Activated CD8-positive, alpha-beta memory T cell treated with anti-CD3 and anti-CD28 coated beads for 48 hours (primary cell): ENCODE measurements at places on chromosomes 12 and 14.

DNA sequence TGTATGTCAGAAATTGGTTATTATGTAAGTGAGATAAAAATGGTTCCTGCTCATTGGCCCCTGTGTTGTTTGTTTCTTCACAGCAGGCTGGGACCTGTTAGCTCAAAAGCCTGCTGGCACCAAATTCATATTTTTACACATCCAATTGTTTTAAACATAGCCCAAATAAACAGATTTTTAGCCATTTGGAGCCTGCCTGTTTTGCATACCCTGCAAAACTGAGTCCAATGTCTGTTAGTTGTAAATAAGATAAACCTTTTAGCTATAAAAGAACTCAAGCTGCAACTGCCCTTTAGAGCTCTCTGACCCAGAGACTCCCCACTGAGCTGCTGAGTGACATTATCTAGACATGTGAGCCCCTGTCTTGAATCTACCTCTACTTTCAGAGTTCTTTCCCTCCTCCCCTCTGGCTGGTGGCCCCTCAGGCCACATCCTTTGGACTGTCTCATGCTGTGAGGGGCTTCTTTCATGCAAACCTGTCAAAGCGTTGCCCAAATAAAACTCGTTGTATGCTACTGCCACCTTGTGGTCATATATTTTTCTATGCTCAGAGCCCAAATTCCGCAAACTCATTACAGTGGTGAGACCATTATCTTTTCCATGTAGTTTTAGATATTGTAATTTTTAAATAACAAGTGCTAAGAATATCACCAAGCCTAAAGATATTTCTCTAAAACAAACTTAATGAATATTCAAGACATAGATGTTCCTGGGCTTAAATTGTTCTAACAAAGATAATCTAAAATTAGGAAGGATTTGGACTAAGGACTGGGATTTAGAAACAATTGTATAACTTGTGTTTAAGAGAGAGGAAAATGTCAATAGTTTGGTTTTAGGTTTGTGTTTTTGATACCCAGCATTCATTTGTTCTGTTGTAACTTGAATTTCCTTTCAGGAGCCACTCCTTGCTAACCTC, 337.9 kb downstream of the AACS start:
- DNase-seq = no peak

- DNase-seq = no peak
Measured at GRCh38 chr14:61360796-61361525, 39.6 kb downstream of the PRKCH start.

DNA sequence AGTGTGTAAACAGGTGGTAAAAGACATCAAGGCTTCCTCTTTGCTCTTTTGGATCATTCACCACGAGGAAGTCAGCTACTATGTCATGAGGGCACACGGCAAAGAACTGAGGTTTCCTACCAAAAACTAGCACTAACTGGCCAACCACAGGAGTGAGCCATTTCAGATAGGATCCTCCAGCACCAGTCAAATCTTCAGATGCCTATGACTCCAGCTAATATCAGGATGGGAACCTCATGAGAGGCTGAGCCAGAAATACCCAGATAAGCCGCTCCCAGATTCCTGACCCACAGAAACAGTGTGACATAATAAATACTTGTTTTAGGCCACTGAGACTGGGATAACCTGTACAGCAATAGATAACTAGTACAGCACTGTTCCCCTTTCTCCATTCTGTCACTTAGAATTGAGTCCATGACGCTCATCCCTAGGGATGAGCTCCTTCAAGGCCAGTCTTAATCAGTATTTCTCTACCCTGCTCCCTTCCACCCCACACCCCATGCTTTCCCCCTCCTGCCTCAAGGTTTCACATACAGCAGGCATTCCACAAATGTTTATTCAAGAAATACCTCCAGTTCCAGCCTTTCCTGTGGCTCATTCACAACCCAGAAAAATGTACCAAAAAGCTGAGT, 68.4 kb downstream of the PPM1H start:
- no peak for DNase-seq

GRCh38 chr14:82385048-82385447, 851.4 kb upstream of the SEL1L start:
- DNase-seq = no peak

- DNase-seq = no peak
Measured at GRCh38 chr12:72330301-72330700, 58.1 kb downstream of the TRHDE start.

- peak; percentile 75 for DNase-seq
Measured at GRCh38 chr14:76977793-76978720, 50.5 kb downstream of the IRF2BPL start.

DNA sequence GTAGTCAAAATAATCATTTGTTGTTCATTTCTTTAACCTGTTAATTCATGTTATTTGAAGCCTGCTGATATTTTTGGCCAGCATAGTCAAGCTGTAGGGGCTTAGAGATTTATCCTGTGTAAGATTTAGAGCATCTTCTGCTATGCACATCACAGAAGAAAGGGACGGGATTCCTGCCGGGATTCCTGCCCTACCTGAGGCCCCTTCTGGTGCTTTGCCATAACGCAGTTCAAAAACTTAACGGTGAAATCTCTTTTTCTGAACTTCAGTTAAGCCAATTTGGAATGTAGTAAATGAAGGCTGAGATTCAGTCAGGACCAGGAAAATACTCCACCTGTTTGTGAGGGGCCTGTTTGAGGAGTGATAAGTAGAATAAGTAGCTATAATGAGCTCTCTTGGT, 50.7 kb upstream of the TMEM260 start:
- DNase-seq = no peak

- DNase-seq = no peak
Measured at GRCh38 chr14:94177806-94178205, 3.7 kb downstream of the PPP4R4 start.

DNA sequence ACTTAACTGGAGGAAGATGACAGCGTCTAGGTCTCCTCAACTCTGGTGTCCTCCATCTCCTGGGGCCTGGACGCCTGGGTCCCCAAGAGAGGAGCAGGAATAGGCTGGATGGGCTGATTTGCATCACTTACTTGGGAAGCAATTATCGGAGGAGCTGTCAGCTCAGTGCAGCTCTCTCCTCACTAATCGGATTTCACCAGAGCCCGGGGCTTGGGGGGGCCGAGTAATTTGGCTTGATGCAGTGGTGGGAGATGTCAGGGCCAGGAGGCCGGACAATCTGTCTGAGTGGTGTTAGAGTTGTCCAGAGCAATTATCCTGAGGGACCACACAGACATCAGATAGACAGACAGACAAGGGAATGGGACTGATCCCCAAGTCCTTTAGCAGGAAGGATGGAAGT, 4.6 kb upstream of the SMUG1 start:
- DNase-seq = no peak

DNA sequence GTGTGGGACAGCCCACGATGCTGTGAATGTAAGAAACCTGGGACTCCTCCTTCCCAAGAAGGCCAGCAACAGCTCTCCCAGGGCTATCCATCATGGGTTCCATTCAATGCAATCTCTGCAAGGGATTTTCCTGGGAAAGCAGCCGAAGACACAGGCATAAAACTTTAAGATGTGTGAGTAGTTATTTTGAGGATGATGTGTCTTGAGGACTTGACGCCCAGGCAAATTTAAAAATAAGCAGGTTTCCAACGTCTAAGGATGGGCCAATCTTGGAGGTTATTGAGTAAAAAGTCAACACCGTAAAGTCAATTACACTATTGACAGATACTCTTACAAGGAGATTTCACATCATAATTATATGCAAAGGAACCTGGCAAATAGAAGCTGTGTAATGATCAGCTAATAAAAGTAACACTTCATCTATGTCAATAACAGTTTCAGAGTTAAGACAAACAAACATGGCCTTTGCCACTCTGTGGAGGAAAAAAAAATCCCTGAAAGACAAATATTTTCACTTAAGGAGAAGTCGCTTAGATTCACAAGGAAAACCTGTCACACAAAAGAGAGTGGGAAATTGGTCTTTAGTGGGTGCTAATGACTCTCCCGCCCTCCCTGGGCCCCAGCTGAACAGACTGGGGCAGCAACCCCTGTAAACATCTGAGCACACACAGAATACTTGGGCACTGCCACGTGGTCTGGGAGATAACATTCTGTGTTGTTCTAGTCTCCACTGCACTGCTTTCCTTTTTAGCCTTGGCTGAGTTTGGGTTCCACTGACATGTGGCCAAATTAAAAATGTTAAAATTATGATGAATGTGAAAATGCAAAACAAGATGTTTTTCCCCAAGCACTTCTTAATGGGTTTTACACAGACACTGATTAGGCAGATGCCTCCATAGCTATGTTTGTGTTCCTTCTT, 240.9 kb downstream of the FOXN3 start:
- DNase-seq = no peak

DNA sequence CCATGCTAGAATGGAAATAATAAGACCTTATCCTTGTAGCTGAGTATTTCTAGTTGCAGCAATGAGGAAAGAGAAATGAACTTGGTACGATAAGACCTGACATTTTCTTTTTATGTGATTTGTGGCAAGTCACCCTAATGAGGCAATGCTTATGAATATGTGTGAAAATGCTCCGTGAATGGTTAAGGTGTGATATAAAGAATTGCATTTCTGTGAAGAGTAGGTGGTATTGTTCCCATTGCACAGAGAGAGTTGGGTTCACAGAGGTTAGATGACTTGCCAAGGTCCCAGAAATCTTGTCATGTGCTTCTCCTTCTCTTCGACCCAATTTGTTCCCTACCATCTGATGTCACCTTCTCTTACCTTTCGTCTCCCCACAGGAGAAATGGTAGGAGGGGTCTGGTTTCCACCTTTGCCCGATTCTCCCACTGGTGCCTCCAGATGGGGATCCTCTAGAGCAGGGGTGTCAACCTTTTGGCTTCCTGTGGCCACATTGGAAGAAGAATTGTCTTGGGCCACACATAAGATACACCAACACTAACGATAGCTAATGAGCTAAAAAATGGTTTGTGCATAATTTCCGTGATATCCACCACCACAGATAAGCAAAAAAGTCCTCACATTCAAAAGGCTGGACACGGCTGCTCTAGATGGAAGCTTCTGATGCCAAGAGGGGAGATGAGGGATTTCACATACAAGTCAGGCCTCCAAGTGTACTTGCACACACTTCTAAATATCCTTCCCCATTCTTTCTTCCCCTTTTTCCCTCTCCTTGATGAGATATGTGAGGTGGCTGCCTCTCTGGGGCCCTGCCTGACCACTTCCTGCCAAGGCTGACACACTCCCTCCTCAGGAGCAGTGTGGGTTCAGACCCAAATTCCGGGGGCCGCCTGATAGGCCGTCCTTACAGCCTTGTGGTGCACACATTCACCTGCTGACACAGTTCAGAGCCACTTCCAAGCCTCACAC, 96.1 kb downstream of the PLXNC1 start:
- DNase-seq = peak; percentile 42

DNA sequence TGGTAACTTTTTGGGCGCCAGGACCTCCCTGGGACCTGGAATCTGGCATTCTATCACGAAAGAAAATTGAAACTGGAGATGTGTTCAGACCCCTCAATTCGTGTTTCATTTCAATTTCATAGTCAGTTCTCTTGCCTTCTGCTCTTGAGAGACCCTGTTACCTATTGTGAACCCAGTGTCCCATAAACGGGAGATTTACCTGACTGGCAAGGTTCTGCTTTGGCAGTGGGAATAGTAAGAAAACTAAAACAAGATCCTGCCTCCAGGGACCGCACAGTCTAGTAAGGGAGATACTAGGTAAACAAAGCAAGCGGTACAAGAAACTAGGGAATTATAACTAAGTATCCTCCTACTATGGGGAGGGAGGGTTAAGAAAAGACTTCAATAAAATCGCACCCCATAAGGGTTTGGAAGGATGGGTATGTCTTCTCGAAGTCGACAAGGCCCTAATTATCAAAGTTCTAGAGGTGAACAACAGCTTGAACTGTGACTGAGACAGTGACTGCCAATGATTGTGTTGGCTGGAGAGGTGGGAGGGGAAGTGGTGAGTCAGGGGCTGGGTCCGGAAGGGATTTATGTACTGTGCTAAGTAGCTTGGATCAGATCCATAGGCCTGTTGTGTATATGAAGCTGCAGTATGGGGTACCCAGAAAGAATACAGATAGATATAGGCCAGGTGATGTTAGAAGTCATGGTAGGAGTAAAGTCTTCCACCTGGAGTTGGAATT, 754 bp downstream of the ACSS3 start:
- no peak for DNase-seq

GRCh38 chr12:96502477-96502876, 13.1 kb downstream of the CFAP54 start:
- no peak for DNase-seq

- DNase-seq = peak; percentile 71
Measured at GRCh38 chr14:105999361-106000028, 473.1 kb downstream of the TMEM121 start.

DNA sequence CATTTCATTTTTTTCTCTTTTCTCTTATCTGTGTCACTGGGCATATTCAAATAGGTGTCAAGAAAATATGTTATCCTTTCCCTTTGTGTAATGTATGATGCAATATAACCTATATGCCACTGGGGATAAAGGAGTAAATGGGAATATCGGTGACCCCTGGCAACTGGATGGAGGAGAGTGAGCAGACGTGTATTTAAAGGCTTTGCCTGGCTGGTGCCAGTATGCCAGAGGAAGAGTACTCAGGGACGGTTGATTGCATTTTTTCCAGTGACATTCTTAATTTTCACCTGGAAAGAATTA, 12.0 kb upstream of the STXBP6 start:
- DNase-seq = no peak

DNA sequence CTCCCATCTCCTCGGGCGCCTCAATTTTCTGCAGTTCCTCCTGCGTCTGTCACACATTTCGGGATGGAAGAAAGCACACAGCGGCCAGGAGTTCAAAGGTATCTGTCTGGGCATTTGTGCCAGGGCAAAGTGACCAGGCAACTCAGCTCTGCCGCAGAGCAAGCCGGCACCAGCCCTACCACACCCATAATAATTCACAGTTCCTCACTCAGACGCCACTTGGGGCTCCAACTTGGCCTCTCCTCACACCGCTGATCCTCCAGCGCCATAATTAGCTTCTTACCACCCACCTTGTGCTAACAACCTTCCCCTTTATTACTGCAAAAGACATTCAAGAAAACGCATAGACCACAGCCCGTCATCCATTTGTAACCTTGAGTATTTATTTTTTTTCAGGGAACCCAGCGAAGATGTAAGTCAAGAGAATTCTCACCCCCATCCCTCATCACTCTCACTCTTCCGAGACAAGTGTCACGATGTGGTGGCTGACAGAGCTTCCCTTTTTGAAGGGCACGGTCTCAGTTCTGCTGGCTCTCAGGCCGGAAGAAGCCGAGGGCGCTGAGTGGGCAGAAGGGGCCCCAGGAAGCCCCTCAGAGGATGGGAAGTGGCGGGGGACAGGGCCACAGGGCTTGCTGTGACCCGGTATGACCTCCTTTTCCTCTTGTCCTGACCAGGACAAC, 25.2 kb upstream of the NCOR2 start:
- DNase-seq = no peak
